ENCODE measurements at places on chromosomes 1 and 21. TPM values are rescaled to one million over a fixed set of nuclear protein-coding genes. Genes with fewer than 3 reads are reported as not detected.

GRCh38 chr1:155044812-155045657 is 6.1 kb upstream of the ADAM15 start:
- peak; percentile 89 for DNase-seq

- no peak for DNase-seq
These were observed 110.3 kb downstream of the PTPN14 start for GRCh38 chr1:214441119-214441518.

DNA sequence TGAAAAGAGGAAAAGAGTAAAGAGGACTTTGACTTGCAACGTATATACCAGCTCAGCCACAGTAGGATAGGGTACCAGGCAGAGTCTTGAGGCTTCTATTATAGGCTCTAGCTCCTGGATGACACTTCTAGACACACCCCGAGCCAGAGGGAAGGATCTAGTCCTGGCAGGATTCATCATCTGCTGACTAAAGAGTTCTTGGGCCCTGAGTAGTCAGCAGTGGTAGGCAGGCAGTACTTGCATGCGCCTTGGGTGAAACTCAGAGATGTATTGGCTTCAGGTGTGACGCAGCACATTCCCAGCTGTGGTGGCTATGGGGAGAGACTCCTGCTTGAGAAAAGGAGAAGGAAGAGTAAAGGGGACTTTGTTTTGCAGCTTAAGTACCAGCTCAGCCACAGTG is 162.3 kb upstream of the APP start:
- DNase-seq = no peak

- peak; percentile 88 for DNase-seq
These were observed 681 bp downstream of the B4GALT2 start for GRCh38 chr1:43979528-43980254.

GRCh38 chr21:36126621-36127110 is 8.2 kb upstream of the CBR3 start:
- DNase-seq = no peak

- peak; percentile 42 for DNase-seq
These were observed 81.4 kb downstream of the VAV3 start for GRCh38 chr1:107883562-107883961.

BMP8A gene
- 0.51 TPM for polyA plus RNA-seq

- no peak for DNase-seq
These were observed 12.3 kb downstream of the MAN1C1 start for GRCh38 chr1:25628741-25629421.

DNA sequence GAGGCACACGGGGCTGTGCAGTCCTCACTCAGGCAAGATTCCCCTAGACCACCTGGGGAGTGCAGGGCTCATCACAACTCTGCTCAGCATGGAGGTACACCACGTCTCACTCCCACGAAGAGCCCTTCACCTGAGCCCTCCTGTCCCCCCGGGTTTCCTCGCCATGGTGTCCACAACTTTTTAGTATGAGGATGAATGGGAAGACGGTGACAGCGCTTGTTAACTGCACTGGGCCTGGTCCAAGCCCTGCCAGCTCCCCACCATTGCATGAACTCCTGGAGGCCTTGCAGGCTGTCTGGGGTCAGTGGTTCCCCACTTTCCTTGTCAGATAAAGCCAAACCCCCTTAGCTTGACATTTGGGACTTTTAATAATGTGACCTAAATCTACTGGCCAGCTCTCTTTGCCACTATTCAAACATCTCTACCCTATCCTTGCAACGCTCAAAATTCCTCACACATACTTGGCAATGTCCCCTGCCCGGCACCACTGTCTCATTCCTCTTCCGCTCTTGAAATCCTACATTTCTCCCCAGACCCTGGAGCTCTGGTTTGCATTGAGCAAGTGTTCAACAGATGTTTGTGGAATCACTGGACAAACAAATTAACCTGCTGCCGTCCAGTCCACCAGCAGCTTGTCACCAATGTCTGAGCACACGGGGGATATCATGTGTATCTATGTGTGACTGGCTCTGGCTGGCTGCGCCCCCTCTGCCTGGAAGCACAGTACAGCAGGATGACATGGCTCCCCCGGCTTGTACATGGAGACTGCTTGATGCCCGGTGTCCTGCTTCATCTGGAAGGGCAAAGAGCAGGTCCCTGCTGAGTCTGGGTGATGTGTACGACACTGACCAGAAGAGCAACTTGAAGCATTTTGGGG is 11.2 kb downstream of the TMEM9 start:
- no peak for DNase-seq

DNA sequence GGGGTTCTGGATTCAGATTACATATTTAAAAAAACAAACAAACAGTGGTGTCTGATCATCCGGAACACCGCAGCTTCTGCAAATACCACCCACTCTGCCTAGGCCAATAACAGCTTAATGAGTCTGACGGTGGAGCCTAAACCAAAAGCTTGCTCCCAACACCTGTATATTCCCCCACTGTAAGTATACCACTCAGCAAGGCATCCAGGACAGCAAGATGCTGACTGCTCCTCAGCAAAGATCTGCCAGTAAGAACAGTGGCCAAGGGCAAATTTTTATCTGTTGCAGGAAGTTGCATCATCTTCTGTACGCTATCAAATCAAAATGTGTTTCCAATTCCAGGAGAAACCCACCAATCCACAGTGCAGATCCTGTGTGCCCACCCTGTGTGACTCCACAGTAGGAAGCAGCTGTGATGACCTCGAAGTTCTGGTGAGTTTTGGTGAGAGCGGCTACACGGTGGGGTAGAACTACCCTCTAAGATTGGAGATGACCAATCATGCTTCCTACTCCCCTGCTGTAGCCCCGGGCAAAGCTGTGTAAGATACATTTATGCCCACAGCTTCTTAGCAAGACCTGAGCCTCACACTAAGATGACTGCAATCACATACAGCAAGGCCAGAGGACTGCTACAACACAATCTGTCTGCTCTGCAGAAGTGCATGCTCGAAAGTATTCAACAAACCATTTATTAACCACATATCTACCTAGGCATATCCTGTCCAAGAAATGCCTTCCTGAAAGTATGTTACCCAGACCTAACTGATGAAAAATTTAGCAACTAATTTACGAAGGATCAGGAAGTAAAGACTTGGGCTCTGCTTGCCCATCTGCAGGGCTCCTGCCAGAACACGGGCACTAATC is 30.5 kb downstream of the SIPA1L2 start:
- DNase-seq = no peak

DNA sequence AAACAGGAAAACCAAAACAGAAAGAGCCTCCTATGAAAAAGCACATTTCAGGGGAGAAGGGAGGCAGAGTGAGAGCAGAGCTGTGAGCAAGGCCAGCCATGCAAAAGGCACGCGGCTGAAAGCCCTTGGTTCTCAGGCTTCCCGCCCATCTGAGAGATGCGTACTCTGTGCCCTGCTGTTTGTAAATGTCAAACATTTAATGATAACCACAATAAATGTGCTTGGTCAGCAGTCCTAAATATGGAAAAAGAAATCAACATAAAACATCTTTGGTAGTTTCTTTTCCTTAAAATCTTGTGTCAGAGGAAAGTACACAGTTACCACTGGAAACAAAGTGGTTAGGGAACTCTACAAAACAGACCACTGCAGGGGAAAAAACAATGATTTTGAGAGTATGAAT is 283.1 kb downstream of the DSCAM start:
- DNase-seq = no peak

LCE1A gene
- polyA plus RNA-seq = not detected

GRCh38 chr1:205061665-205062069 is 18.7 kb downstream of the CNTN2 start:
- peak; percentile 85 for DNase-seq

DNA sequence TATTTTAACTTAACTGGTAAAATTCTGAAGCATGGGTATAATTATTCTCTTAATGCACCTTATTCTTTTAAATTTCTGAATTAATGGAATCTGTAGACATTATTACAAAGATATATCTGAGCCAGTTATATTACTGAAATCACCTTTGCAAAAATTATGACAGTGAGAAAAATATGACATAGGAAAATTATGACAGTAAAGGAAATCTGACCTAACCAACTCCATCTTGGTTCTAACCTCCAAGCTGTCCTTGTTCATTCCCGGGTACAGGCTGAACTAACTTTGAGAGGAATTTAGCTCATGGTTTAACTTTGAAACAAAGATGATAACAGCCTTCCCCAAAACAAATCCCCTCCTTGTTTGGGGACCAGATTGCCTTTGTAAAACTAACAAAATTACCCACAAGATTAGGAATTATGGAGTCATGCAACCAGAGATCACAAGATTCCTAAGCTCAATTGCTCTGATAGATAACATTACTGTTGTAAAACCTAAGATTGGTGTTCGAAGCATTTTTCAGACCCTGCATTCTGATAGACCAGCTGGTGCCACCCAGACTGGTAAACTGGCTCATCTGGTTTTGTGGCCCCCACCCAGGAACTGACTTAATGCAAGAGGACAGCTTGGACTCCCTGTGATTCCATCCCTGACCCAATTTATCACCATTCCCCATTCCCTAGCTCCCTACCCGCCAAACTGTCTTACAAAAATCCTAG is 9.4 kb upstream of the CD55 start:
- DNase-seq = no peak

- DNase-seq = no peak
These were observed 5.4 kb upstream of the ADORA1 start for GRCh38 chr1:203122159-203122558.

DNA sequence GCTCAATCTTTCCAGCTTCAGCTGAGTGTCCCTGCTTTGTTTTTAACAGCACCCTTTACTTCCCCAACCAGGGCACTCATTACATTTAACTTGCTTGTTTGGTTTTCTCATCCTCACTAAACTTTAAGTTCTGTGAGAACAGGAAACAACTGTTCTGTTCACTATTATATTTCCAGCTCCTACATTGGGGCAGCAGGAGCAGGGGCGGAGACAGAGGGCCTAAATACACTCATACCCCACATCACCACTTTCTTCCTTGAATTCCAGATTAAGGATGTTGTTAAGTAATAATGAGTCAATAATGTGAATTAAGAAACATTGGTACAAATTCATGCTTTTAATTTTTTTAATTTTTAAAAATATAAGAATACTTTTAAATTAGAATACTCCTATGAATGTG is 6.0 kb downstream of the DRAM2 start:
- DNase-seq = no peak

DNA sequence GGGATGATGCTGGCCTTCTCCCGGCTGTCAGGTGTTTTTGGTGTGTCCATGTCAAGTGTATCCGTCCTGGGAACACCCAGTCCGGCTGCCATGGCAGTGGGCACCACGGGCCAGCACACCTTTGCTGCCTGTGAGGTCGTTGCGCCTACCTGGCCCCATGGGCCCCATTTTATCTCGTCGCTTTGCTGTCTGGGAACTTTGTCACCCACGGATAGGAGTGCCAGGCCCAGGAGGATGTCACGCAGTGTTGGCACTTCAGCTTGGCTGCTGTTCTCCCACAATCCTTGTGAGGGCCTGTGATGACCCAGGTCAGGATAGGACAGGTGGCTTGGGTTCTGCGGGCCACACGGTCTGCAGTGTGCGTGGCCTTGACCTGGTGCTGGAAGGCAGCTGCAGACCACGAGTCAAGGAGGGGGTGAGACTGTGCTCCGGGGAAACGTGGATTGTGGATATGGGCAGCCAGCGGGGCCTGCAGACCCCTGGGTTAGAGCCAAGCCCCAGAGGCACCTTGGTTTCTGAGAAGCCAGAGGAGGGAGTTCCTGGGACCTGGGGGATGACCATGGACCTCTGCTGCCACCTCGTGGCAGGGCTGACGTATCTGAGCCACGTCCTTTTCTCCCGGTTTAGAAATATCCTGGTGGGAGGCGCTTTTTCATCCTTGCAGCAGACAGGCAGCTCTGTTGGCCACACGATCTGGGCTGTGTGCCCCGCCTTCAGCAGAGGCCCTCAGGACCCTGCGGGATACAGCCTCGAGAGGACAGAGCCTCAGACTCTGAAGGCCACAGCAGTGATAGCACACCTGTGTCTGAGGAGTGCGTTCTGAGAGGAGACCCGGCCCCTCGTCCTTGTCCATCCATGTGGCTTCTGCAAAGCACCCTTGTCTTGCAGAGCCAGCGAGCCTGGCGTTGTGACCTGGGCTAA is 161.1 kb upstream of the COL6A1 start:
- peak; percentile 80 for DNase-seq

DNA sequence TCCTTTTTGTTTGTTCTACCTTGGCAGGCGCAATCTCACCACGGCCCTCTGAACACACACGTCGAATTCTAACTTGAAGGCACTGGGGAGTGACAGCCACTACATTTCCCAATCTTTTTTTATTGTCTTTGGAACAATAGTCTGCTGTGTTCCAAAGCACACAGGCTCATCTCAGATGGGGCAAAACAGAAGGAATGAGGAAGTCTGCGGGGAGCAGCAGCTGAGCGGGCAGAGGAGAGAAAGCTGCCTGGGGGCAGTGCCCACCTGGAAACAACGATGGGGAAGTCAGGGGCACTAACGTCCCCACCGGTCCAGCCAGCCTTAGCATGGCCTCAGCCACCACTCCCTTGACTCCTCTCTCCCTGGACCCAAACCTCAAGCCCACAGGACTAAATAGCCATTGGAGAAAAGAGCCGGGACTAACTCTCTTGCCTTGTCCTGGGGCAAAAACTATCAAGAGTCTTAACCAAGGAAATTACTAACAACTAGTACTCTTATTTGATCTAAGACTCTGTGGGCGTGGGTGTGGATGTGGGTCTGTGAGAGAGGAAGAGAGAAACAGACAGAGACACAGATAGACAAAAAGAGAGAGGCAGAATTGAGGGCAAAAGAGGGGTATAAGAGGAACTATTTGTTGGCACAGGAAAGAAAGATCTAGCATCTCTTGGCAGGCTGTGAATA is 34.2 kb downstream of the SYF2 start:
- DNase-seq = no peak

DNA sequence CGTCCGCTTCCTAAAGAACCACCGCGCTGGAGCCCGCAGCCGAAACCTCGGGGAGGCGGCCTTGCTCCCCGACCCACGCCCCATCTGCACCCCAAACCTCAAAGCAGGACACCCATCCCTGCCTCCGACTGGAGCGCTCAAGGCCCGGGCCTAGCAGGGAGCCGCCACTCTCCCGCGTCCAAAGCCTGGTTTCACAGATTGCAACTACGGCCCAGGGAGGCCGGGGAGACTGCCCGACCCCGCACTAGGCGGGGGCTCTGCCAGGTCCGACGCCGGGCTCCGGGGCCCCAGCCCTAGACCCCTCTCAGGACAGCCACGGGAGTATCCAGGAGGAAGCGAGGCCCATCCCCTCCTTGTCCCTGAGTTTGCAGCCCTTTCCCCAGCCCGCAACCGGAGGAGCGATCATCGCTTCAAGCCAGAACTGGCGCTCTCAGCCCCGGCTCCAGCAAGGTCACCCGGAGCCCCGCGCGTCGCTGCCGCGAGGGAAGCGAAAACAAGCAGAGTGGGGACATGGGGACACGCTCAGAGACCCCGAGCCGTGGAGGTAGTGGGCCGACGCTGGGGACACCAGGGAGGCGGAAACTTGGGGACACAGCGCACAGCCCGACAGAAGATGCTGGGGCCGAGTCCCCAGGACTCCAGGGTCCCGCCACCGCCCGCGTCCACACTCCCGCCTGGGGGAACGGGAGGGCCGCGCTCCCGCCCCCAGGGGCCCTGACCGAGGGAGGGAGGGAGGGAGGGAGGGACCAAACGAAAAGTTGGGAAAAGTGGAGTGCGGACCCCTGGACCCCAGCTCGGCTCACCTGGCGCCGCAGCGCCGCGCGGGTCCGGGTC is 433 bp downstream of the TMEM200B start:
- DNase-seq = no peak

Measured in left lung (tissue), 14 donors.